ENCODE measurements at places on chromosomes 6 and 20. TPM values are rescaled to one million over a fixed set of nuclear protein-coding genes. Genes with fewer than 3 reads are reported as not detected.

NFATC2 gene
- total RNA-seq: 4.6 TPM

RAB32 gene
- 13.6 TPM for total RNA-seq

CARMIL1 gene
- 4.0 TPM for total RNA-seq

SAMD3 gene
- total RNA-seq: 0.30 TPM

EEF1A2 gene
- total RNA-seq: 0.73 TPM

PRL gene
- total RNA-seq: not detected

THBS2 gene
- total RNA-seq: 2.9 TPM

PDE10A gene
- total RNA-seq: 0.45 TPM

GPR63 gene
- 0.05 TPM for total RNA-seq

TNFRSF6B gene
- 0.40 TPM for total RNA-seq
